ENCODE measurements at places on chromosomes 5 and 9.

GRCh38 chr9:99249619-99250018, 27.5 kb downstream of the SEC61B start:
- peak; percentile 39 for DNase-seq

DNA sequence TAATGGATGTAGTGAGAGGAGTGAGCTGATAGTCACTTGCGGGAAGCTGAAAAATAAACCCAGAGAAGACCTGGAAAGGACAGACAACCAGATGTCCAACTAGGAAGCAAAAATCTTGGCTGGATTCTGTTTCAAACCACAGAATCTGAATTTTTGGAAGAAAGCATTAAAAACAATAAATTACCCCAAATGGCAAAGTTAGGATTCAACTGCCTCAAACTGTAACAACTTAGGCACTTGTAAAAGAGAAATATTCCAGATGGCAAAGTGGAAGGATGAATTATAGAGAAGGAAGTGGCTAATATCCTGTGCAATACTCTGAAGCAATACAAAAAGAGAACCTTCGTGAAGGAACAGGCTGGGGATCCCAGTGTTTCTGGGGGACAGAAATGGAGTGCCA, 46.8 kb upstream of the SLIT3 start:
- DNase-seq: no peak

DNA sequence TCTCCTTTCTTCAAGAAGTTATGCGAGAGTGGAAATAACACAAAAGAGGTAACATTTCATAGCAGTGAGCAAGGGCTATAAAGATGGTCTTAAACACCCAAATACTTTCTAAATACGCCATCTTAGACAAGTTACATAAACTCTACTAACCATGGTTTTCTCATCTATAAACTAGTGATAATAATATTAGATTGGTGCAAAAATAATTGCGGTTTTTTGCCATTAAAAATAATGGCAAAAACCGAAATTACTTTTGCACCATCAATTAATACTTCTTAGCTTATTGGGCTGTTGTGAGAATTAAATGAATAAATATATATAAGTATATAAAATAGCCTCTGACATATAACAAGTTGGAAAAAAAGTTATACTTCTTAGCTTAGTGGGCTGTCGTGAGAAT, 23.7 kb downstream of the GABRA6 start:
- no peak for DNase-seq

DNA sequence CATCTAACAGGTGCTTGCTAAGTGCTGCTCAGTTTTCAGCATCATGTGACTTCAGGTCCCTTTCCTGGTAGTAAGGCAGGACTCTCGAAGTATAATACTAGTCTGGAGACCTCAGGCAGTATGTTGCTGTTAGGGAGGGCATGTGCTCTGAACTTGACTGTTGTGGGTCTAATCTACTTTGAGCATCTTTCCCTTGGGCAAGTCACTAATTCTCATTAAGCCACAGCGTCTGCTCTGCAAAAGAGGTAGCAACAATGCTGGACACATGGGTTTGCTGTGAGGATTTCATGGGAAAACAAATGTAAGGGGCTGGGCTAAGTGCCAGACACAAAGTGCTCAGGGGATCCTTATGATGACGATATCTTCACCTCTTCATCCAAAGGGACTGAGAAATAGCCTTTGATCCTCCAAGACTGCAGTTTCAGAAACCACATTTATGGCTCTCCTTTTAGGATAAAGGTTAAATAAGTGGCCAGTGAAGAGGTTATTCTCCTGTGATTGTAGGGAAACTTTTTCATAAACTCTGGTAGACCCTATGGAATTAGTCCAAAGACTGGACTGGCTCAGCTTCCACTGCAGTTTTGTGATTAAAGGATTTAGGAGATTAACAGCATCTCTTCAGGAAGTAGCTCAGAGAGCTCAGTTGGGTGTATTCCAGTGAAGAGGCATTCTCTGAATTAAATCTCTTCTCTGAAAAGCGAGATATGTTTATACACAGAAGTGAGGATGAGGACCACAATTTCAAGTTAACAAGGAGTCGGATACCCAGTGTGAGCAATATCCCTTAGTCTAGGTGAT, 216.6 kb downstream of the SGCD start:
- no peak for DNase-seq

DNA sequence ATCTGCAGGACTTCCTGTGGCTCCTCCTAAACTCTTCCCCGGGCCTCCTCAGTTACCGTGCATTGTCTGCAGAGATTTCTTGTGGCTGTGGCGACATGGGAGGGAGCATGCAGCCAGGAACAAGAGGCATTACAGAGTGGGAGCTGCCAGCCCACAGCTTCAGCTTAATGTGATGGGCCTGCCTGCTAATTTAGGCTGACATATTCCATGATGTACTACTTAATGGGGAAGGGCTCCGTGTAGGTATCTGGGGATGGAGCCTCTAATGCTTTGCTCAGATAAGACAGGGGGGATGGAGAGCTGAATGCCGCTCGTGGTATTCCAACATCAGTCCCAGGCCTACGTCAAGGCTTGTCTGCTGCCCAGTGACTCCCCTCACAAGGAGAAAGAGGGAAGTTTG, 137.6 kb upstream of the GPR151 start:
- DNase-seq: no peak

DNA sequence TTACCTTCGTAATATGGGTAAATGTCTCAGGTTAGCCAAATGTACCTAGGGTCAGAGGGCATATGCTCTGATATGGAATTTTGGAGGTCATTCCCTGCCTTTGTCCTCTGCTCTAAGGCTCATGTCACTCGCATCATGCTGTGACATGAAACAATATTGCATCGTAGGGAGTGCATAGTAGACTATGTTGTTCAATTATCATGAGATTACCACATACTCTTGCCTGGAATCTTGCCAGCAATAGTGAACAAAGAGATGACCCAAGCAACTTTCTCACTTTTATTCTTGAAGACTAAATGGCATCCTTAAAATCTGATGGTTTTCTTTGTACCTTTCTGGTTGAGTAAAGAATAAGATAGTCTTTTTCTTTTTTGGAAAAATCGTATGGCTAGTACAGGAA, 27.6 kb downstream of the ZNF462 start:
- DNase-seq: no peak

DNA sequence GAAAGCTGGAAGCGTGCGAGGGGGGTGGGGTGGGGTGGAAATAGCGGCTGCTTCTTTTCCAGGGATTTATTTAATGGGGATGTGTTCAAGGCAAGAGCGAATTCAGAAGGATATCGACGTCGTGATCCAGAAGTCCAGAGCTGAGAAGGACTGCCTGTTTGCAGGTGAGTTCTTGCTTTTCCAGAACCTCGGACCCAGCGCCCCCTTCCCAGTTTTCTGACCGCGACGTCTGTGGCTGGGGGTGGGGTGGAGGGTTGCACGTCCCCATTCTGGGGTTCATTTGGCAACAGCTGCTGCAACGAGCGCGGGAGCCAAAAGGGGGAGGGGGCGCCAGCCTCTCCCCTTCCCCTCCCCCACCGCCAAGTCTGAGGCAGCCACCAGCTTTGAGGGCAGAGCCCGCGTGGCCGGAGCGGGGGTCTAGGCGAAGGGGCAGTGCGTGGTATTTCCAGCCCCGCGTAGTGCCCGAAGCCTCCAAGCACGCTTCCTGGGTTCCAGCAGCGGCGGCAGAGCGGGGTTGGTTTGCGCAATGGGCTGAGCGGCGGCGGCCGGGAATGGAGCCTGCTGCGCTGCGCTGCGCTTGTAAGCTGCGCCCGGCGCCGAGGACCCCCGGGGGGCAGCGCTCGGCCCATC, 701 bp downstream of the PARP8 start:
- DNase-seq: peak; percentile 50

GRCh38 chr9:99778308-99778707, 43.4 kb upstream of the NR4A3 start:
- peak; percentile 43 for DNase-seq

GRCh38 chr9:109450346-109450745, 47.8 kb downstream of the PTPN3 start:
- no peak for DNase-seq

Measured in activated CD4-positive, alpha-beta T cell treated with anti-CD3 and anti-CD28 coated beads, Interleukin-2, amount 50 U/mL, for 48 hours (primary cell).